ENCODE measurements at places on chromosomes 11 and 22.
A peak's percentile ranks its signal among the peaks of the same experiment; 100 is the strongest.

GRCh38 chr11:81237139-81237538 lies 1496.5 kb downstream of the FAM181B start:
- peak; percentile 8 for DNase-seq

- no peak for DNase-seq
Measured at GRCh38 chr11:65225279-65226102, 36.3 kb upstream of the POLA2 start.

DNA sequence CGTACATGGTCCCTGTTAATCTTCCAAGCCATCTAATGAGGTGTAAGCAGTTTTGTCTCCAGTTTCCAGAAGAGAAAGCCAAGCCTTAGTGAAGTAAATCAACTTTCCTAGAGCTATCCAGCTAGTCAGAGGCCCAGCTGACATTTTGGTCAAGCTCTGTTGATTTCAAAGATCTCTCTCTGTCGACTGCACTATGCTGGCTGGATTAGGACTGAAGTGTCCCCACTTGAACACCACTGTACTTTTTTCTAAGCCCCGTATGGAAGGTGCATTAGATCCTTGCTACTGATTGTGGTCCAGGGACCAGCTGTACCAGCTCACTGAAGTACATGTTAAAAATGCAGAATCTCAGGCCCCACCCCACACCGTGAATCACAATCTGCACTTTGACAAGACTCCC lies 176.5 kb upstream of the NAV2 start:
- DNase-seq, result no peak

GRCh38 chr11:102307727-102308038 lies 9.6 kb upstream of the BIRC3 start:
- no peak for DNase-seq

DNA sequence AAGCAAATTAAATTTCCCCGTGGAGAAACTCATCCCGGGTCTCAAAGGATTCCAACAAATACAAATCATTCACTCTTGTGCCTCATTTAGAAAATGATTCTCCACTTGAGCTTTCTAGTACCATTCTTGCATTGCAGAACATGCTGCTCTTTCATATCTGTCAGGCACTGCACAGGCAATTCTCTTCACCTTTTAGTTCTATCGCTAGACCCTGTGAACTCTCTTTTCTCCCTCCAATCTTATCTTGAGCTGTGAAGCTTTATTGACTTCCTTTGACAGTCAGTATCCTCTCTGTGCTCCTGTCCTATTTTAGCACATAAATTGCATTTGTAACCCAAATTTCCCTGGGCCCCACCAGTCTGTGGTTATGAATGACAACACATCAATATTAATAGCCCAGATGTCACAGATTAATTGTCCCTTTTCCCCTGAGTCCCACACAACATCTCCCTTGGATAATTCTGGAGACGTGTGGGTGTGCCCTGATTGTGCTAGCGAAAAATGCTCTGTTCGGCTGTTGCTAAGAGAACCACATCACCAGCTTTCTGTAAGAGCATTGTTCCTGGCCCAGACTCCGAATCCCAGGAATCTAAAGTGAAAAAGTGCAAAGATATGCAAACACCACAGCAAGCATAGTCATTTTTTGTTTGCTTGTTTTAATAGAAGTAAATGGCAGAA lies 22.4 kb upstream of the SC5D start:
- no peak for DNase-seq

- no peak for DNase-seq
Measured at GRCh38 chr22:29948385-29948769, 65.4 kb downstream of the MTMR3 start.

GRCh38 chr22:44968736-44969135 lies 41.1 kb downstream of the PHF21B start:
- DNase-seq, result no peak

- DNase-seq, result no peak
Measured at GRCh38 chr11:8867035-8867434, 44.0 kb upstream of the AKIP1 start.

- no peak for DNase-seq
Measured at GRCh38 chr11:63783925-63784592, 15.5 kb upstream of the ZFTA start.

- no peak for DNase-seq
Measured at GRCh38 chr11:68037411-68038225, 1.2 kb upstream of the TCIRG1 start.

DNA sequence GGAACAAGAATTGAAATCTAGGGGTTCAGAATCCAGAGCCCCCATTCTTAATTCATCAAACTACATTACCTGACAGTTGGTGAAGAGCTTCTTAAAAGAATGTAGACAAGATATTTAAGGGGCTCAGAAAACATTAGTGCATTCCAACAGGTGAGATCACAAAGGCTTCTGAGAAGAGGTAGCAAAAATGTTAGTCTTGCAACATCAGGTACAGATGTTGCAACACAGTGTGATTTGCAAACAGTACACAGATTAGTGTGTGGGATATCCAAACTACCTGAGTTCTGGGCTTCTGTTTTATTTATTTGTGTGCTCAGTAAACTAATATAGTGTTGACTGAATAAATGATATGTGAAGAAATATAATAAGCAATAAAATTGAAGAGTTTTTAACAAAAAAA lies 11.8 kb downstream of the CASP4 start:
- no peak for DNase-seq

Measured in NCI-H510A (cell line).